ENCODE measurements at places on chromosomes 3 and 15. TPM values are rescaled to one million over a fixed set of nuclear protein-coding genes. Genes with fewer than 3 reads are reported as not detected.

C3orf62 gene
- 2.8 TPM for polyA plus RNA-seq

SCN11A gene
- not detected for polyA plus RNA-seq

MORC1 gene
- not detected for polyA plus RNA-seq

CIB1 gene
- polyA plus RNA-seq: 96.5 TPM

HHLA2 gene
- 0.04 TPM for polyA plus RNA-seq

CACNA2D2 gene
- polyA plus RNA-seq: 0.14 TPM

GRAMD2A gene
- 0.01 TPM for polyA plus RNA-seq

SLC24A5 gene
- polyA plus RNA-seq: not detected
